ENCODE measurements at places on chromosomes 2 and 18.

GRCh38 chr2:195151711-195152110 is 505.3 kb upstream of the SLC39A10 start:
- no peak for DNase-seq

DNA sequence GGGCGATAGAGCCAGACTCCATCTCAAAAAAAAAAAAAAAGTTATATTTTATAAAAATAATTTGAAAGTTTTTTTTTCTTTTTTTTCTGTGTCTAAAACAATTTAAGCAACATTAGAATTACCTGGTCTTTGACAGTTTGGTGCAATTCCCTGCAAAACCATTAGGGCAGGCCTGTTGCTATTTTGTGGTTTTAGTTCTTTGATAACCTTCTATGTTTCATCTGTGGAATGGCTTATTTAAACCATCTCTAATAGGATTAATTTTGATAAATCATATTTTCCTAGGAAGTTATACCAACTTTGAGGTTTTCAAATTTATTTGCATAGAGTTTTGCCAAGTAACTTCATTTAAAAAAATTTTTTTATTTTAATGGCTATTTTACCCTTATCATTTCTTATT is 141.2 kb upstream of the TWIST2 start:
- DNase-seq = no peak

GRCh38 chr2:28318023-28318422 is 74.6 kb upstream of the FOSL2 start:
- no peak for DNase-seq

- DNase-seq = no peak
Observed at GRCh38 chr2:158796652-158797051, 1.5 kb downstream of the DAPL1 start.

- DNase-seq = no peak
Observed at GRCh38 chr18:62037989-62038778, 145.4 kb upstream of the RNF152 start.

GRCh38 chr18:49976795-49977560 is 163.6 kb upstream of the ACAA2 start:
- DNase-seq = no peak

DNA sequence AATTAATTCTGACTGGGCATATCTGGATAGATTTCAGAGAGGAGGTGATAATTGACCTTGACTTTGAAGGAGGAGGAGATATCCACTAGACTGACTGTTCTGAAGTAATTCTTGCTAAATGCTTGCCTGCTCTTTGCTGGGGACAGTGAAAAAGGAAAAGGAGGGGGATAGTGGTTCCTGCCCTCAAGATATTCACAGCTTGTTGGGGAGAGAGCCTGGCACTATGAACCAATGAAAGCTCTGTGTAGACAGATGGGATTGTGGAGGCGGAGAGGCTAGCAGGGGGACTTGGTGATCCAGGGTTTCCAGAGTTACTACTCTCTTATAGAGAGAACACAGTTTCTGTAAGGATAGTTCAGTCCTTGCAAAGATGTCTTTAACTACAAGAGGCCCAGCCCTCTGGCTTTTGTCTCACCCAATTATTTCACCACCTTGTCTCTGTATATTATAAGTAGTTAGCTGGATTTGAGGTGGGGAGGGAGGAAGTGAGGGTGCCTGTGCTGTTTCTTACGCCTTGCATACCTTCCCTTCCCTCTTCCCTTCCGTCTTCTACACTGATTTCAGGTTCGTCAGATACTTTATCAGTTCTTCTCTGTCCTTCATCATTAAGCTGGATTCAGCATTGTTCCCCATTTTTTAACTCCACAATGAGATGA is 190.4 kb downstream of the PRKCE start:
- no peak for DNase-seq

- DNase-seq = no peak
Observed at GRCh38 chr2:74925361-74925786, 33.1 kb upstream of the POLE4 start.

- no peak for DNase-seq
Observed at GRCh38 chr2:158722266-158723105, 72.6 kb upstream of the DAPL1 start.

GRCh38 chr2:238408615-238409340 is 17.9 kb upstream of the ASB1 start:
- no peak for DNase-seq

Data from ACHN (cell line).